ENCODE measurements at places on chromosomes 13 and 19. TPM values are rescaled to one million over a fixed set of nuclear protein-coding genes. Genes with fewer than 3 reads are reported as not detected.
A peak's percentile ranks its signal among the peaks of the same experiment; 100 is the strongest.

GRCh38 chr19:17292301-17293074 lies 10.7 kb downstream of the ABHD8 start:
- peak overlapping the region; percentile 83 for H3K4me3 ChIP-seq
- no peaks in the 10 kb centered on the region for H3K36me3 ChIP-seq
- peaks cover 11% of the 10 kb centered on the region for H3K4me1 ChIP-seq
- peak; percentile 85 for DNase-seq
- peaks cover 3% of the 10 kb centered on the region for H3K27me3 ChIP-seq
- H3K27ac ChIP-seq: peak overlapping the region; percentile 85

- H3K36me3 ChIP-seq: no peaks in the 10 kb centered on the region
- no peaks in the 10 kb centered on the region for H3K27me3 ChIP-seq
- H3K27ac ChIP-seq: no peak overlapping the region
- no peak overlapping the region for H3K4me3 ChIP-seq
Measured at GRCh38 chr13:71644579-71644978, 222.4 kb downstream of the DACH1 start.

GRCh38 chr13:22121146-22121739 lies 450.4 kb downstream of the FGF9 start:
- H3K36me3 ChIP-seq: no peaks in the 10 kb centered on the region
- H3K4me1 ChIP-seq: peaks cover 4% of the 10 kb centered on the region
- no peak for DNase-seq
- H3K27me3 ChIP-seq: no peaks in the 10 kb centered on the region
- H3K27ac ChIP-seq: no peak overlapping the region
- no peak overlapping the region for H3K4me3 ChIP-seq

Gene PRDX2
- 274 TPM for total RNA-seq

Gene SEMA6B
- not detected for total RNA-seq

Gene ARL11
- 2.1 TPM for total RNA-seq
